ENCODE measurements at places on chromosomes 13 and 19.

- peak; percentile 47 for DNase-seq
Observed at GRCh38 chr13:20127562-20128458, 33.0 kb downstream of the GJA3 start.

DNA sequence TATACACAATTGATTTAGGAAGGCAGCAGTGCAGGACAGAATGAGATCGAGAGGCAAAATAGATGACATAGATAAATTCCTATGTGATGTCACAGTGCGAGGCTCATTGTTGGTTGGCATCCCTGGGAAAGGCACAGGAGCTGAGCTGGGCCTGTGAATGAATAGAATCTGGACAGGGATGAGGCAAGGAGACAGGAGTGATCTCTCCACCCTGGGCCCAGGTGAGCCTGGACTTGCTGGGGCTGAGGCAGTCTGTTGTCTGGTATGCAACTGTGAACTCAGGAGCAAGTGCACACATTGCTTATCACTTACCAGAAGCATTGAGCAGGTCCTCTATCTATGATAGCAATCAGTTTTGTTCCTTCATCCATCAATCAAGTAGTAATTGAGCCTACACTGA, 48.2 kb upstream of the ESD start:
- DNase-seq, result no peak

DNA sequence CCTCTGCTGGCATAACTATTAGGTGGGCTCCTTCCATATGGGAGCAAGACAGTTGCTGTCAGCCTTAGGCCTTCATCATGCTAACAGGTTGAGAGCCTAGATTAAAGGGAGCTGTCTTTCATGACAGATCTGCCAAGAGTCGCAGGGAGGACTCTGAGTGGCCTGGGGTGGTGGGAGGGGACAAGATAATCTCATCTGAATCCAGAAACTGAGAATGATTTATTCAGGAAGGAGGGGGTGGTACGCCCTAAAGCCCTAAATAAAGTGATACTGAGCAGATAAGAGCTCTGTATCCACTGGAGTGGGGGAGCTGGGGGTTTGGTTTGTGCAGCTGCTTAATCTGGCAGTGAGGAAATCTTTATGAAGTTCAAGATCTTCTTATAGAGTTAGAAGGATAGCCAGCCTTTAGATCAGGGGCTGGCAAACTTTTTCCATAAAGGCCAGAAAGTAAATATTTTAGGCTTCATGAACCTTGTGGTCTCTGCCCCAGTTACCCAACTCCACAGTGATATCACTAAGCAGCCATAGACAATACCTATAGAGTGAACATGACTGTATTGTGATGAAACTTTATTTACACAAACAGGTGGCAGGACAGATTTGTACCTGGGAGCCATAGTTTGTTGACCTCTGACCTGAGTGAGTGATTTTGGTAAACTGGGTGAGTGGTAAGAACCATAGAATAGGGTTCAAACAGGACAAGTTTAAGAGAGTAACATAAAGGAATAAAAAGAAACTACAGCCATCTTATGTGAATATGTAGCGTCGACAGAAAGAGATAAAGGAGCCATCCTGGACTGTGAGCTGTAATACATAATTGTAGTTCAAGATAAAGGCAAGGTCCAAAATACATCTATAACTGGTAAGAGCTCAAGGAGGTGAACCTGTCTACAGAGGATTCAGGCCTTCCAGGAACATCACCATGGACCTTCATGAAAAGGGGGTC, 9.8 kb upstream of the STK24 start:
- DNase-seq, result no peak

- DNase-seq, result no peak
Observed at GRCh38 chr19:32688311-32688710, 3.3 kb upstream of the NUDT19 start.

- DNase-seq, result no peak
Observed at GRCh38 chr13:96994017-96994857, at the start of gene OXGR1. TSS of gene OXGR1 (minus strand) at chr13:96994476. CDS start at chr13:96987759, 6,717 bp downstream.

- DNase-seq, result no peak
Observed at GRCh38 chr13:103734837-103735236, 668.6 kb upstream of the SLC10A2 start.

DNA sequence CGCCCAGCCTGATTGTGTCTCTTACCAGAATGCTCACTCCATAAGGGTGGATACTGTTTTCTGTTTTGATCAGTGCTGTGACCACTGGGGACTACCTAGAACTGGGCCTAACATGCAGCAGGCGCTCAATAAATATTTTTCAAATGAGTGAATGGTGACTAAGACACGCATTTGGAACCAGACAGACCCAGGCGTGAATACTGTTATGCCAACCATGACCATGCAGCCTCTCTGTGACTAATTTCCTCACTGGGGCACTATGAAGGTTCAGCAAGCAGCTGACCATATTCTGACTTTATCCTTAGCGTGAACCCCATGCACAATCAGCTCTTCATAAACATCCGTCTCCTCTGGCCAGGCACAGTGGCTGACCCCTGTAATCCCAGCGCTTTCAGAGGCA, 13.0 kb upstream of the SPC24 start:
- DNase-seq, result peak; percentile 89

GRCh38 chr13:109720758-109721184, 65.6 kb downstream of the IRS2 start:
- no peak for DNase-seq

DNA sequence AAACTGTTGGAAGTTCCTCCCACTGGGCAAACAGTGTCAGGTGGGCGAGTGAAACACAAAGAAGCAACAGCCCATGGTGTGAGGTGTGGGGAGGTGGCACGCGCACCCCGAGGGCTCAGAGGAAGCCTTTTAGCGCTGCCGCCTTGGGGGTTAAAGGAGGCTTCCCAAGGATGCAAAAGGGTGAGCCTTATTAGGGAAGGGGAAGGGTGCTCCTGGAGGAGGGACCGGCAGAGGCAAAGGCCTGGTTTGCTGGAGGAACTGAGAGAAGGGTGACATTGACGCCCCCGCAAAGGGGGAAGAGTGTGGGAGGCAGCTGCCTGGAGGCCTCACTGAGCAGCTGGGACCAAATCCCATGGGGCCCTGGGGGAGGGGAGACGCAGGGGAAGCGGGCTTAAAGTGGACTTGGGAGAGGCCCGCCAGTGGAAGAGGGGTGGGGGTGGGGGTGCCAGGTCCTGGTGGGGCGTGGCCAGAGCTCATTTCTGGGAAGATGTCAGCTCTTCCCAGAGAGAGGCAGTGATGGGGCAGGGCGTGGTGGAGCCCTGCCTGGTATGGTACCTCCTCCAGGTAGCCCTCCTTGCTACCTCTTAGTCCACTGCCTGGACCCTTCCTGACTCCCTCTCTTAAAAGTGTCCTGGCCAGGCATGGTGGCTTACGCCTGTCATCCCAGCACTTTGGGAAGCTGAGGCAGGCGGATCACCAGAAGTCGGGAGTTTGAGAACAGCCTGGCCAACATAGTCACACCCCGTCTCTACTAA, 12.0 kb upstream of the FCHO1 start:
- peak; percentile 11 for DNase-seq

DNA sequence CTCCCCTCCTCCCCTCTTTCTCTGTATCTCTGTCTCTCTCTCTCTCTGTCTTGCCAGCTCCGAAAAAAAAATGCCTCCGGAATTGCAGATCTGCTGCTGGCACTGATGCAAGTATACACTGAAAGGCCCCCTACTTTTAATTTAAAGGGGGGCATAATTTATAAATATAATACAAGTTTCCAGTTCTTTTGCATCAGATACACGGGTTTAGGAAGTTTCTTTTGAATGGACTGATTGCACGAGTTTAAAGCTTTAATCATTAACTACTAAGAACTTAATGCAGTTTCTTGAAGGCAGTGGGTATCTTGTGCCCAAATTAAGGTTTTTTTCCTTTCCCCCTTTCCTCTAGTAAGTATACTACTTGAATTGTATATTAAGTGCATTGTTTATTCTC, 1.4 kb downstream of the FGF9 start:
- DNase-seq, result no peak

GRCh38 chr19:14078411-14078810, 5.8 kb downstream of the MISP3 start:
- DNase-seq, result no peak

DNA sequence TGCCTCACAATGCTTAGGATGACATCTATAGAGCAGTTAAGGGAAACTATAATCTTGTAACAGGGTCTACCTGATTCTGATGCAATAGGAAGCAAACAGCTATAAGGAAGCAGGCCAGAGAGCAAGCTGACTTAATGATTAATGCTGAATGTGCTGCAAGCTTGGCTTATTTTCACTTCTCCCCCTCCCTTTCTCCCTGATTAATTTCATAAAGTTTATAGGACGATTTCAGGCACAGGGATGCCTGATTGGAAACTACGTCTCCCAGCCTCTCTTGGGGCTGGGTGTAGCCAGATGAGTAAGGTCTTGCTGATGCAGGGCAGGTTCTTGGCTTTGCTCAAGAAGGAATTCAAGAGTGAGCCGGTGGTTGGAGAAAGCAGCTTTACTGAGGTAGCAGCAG, 82.8 kb upstream of the MRI1 start:
- peak; percentile 54 for DNase-seq

DNA sequence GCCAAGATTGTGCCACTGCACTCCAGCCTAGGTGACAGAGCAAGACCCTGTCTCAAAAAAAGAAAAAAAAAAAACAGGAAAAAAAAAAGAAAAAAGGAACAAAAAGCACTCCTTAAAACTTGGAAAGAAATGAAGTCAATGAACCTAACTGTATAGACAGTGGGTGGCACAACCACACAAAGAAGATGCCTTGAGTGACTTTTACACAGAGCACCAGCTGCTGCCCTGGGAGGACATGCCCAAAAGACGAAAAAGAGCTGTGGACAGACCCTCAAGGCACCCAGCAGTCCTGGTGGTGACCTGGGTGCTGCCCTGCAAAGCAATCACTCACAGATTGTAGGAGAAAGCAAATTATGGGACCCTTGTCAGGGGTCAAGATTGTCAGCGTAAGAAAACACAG, 5.9 kb upstream of the LAMP1 start:
- DNase-seq, result no peak

DNA sequence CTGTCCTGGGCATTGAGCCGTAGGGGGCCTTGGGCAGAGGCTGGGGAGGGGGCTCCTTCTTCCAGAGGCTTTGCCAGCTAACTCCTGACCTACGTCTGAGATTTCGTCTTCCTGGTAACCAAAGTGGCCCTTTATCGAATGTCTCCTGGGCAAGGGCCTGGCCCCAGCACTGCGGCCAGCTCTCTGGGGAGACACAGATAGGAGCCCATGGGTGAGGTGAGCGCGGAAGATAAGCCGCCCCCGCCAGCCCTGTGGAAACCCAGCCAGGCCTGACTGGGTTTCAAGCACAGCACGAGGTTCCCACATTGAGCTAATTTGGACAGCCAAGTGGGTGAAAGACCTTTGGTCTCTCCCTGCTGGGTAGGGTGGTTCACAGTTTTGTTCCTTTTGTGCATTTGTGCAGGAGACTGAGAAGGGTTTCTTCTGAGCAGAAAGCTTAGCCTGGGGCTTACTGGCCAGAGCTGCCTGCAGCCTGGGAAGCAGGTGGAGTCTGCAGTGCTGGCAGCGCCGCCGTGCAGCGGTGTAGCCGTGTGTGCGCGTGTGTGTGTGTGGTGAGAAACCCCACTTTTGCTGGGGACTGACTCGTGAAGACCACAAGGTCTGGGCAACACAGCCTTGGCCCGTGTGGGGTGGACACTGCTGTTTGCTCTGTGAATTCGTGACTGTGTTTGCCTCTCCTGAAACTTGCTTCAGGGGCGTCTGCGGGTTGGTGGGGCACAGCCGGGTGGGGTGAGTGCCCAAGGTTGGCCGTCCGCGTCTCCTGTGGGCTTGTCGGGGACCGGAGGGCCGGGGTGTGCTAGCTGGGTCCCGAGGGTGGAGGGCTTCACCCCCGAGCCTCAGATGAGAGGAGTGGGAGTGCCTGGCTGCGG, 2.5 kb downstream of the BSG start:
- DNase-seq, result no peak

DNA sequence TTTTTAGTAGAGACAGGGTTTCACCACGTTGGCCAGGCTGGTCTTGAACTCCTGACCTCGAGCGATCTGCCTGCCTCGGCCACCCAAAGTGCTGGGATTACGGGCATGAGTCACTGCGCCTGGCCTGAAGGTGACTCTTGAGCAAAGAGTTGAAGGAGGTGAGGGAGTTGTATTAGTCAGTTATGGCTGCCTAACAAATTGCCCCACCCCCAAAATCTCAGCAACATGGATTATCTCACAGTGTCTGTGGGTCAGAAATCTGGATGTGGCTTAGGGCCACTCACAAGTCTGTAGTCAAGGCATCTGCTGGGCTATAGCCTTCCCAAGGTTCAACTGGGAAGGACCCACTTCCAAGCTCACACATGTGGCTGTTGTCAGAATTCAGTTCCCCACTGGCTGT, 52.8 kb upstream of the ADGRE5 start:
- DNase-seq, result no peak

DNA sequence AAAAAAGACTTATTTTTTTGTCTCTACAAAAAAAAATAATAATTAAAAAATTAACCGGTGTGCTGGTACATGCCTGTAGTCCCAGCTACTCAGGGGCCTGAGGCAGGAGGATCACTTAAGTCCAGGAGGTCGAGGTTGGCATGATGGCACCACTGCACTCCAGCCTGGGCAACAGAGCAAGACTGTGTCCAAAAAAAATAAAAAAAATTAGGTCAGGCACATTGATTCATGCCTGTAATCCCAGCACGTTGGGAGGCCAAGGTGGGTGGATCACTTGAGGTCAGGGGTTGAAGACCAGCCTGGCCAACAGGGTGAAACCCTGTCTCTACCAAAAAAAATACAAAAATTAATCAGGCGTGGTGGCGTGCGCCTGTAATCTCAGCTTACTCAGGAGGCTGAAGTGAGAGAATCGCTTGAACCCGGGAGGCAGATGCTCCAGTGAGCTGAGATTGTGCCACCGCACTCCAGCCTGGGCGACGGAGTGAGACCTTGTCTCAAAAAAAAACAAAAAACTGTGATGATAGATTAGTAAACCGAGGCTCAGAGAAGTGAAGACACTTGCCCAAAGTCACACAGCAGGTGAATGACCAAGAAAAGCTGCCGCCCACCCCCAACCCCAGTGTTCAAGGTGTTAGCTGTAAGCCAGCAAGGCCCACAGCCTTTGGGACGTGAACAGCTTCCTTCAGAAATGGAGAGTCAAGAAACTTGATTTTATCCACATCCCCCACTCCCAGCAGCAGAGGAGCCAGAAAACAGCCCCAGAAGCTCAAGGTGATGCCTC, 9.4 kb downstream of the RNU6-9 start:
- no peak for DNase-seq

- no peak for DNase-seq
Observed at GRCh38 chr19:44660081-44660480, 11.2 kb upstream of the CEACAM19 start.

DNA sequence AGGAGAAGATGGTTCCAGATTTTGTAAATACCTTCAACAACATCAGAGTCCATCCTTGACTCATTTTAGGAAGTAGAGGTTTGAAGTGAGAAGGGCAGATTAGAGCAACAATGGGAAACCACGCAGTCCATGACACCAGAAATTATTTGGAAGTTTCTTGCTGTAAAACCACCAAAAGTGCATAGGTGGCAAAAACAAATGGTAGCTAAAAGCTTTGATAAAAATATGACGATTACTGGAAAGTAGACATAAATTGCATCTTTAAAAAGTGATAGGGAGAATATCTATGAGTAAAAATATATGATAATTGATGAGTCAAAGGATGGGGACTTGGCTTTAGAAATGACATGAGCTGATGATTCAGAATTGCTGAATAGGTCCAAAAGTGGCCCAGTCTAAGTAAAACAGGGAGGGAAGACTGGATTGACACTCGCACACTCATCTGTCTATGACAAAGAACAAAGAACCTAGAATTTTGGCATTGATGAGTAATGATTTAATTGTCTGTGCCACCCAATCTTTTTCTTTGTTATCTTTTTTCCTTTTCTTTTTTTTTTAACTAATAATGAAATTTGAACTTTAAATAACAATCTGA, 472.2 kb downstream of the MYO16 start:
- DNase-seq, result no peak

- peak; percentile 63 for DNase-seq
Observed at GRCh38 chr13:44068737-44069136, 189.0 kb downstream of the LACC1 start.
